ENCODE measurements at places on chromosomes 5 and 9.

- no peak for DNase-seq
These were observed 78.5 kb upstream of the ALDH1A1 start for GRCh38 chr9:73031350-73031749.

GRCh38 chr5:131671994-131672655, 37.1 kb upstream of the RAPGEF6 start:
- DNase-seq, result no peak

DNA sequence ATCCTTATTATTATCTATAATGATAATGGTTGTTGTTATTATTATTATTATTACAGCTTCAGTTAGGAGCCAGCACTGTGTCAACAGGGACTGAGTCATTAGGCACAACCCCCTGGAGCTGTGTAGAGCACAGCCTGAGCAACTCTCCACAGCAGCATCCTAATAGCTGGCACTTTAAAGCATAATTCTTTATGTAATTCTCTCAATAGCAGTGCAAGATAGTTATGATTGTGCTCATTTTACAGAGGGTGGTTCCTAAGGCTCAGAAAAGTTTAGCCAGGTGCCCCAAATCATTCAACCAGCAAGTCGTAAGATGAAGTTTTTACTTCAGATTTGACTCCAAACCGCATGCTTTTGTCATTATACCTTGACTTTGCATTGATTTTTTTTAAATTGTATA, 390.3 kb downstream of the ANXA1 start:
- DNase-seq, result no peak

DNA sequence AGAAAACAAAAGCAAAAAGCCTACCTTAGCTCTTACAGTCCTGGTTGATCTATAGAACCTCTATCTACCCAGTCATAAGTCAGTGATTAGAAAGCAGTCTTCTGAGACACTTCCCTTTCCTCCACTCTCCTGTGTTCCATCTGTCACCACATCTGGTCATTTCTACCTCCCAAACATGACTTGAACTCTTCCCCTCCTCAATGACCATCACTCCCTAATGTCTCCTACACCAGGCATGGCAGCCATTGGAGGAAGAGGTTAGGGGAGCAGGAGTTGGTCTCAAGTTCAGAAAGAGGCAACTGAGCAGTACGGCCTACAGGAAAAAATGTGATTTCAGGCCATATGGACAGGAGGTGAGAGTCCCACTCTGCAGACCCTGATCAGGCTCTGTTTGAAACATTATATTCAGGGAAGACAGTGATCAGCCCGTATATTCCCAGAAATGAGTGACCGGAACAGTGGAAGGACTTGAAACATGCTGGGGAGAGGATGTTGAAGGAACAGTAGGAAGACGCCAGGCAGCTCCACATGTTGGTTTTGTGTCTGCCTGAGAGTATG, 12.0 kb downstream of the ABLIM3 start:
- no peak for DNase-seq

DNA sequence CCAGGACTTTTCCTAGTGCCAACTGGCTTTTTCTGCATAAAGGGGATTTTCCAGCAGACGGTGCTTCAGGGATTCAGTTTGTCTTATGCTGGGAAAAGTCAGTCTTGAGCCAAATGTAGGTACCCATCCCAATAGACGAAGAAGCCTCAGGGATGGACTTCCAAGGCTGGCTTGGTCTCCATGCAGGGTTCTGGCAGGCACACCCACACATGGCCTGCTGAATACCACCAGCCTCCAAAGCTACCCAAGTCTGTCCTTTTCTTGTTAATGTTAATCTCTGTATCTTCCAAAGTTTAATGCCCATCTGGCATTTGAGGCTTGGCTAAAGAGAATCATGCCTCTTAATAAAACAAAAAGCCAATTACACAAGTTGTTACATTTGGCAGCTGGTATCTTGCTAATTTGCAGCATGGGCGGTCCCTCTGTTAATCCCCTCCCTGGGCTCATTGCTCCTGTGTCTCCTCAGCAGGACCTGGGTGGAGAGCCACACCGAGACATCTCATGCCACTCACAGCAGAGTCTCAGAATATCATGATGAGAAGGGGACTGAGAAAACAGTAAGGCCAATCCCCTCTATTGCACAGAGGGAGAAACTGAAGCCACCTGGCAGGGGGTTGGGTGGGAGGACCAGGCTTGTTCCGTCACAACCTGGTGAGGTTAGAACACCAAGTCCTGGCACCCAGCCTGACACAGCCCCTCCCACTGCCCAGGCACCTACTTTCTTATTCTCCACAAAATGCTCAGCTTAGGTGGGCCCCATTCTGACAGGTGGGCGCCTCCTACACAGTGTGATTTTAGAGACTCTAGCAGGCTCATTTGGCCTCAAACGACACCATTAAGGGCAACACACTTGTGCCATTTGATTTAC, 243.2 kb downstream of the FSTL4 start:
- DNase-seq, result no peak
